ENCODE measurements at places on chromosomes 1 and 21.
A peak's percentile ranks its signal among the peaks of the same experiment; 100 is the strongest.

DNA sequence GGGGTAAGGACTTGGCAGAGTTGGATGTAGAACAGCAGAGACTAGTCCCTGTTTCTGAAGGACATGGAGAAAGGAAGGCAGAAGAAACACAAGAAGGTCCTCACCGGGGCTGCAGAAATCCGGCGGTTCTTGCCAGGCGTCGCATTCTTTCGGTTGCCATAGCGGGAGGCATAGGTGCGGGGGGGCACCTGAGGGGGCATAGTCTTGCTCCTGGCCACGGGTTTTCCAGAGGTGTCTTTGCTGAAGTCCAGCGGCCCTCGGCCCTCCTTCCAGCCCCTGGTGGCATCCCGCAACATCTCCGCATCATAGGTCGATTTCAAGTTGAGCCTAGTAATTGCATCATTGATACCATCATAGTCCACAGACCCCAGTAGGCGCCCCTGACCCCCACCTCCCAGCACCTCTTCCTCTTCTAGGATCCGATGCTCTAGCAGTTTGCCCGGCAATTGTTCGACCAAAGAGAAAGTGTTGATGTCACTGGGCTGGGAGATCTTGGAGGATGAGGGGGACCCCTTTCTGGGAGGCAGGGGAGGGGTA, 25.8 kb downstream of the PIK3C2B start:
- DNase-seq: no peak

DNA sequence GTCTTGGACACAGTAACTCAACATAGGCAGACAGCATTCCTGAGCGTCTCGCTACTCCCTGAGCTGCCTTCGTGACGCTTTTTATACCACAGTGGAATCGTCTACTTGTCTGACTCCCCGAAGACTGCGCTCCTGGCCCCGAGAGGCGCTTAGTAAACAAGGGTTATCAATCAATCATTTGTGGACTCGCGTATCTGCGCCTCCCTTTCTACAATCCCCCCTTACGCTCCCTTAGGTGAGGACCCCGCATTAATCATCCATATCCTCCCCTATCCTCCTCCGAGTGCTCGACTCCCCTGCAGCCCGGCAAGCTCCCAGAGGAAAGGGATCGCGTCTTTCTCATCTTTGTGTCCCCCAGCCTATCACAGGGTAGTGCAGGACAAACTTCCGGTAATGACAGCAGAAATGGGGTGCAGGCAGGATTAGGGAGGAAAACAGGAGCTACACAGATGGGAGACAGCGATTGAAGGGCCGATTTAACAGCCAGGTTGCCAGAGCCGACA, 522 bp downstream of the TMEM59 start:
- DNase-seq: peak; percentile 41

DNA sequence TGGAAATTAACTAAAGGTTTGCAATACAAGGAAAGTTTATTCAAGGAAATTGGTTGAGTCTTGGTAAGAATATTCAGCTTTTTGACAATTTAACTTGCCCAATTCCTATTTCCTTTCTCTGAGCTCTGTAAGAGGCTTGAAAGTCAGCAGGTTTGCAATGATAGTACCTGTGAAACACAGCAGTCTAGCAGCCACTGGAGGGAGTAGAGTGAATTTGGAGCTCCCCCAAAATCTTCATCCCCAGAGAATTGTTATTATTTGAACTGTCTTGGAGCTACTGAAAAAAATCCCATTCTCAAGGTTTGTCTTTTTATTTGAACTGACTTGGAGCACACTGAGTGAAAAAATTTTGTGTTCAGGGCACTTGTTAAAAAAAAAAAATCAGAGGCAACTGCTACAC, 654.2 kb upstream of the PKN2 start:
- DNase-seq: no peak

GRCh38 chr1:198933515-198934222, 294.8 kb downstream of the PTPRC start:
- no peak for DNase-seq

DNA sequence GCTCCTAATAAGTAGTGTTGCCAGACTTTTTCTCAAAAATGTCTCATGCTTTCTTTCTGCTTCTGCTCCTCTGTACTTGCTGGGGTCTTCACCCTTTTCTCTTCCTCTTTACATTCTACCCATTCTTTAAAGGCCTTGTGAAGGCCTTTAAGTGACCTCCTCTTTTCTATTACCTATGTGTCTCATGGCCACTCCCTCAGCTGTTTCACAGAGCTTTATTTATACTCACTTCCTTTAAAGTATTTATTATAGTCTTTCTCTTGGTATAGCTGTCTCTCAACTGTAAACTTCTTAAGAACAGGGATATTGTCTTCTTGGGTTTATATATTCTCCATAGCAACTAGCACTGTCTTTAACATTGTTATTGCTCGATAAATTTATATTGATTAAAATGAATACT, 792 bp downstream of the GOLPH3L start:
- no peak for DNase-seq

DNA sequence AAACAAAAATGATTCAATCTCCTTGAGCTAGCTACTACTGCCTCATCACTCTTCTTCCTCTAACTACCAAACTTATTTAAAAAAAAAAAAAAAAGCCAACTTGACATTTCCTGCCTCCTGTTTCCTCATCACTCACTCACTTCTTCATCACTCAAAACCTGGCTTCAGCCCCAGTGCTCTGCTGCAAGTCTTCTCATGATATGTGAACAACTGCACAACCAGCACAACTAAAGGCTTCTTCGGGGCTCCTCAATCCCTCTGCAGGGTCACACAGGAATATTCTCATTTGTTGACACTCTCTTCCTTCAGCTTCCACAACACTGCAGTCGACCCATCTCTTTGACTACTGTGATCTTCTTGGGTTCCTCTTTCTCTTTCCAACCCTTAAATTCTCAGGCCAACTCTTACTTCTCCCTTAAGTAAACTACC, 7.6 kb downstream of the MTF1 start:
- no peak for DNase-seq

DNA sequence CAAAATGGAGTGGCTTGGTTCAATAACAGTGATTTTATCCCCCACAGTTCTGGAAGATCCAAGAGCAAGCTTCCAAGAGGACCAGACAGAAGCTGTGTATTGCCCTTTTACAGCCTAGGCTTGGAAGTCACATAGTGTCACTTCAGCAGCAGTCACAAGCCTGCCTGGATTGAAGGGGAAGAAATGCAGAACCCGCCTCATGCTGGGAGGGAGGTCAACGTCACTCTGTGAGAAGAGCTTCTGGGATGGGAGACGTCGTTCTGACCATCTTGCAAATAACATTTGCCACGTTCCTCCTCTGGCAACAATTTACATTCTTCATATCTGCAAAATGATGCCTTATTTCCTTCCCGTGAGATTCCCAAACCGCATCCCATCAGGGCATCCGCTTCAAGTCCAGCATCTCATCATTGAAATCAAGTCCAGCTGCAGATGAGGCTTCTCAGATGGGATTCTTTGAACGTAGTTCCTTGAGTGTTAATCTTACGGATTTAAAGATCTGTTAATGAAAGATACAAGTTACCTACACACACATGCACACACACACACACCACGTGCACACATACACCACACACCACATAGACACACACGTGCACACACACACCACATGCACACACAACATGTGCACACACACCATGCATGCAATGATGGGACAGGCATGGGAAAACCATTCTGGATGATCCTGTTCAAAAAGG, 23.9 kb upstream of the KIF1B start:
- no peak for DNase-seq

- DNase-seq: no peak
These were observed 173.0 kb upstream of the LMO4 start for GRCh38 chr1:87155648-87156047.
